NCI-H1048 (cell line): ENCODE measurements at places on chromosomes 3 and 15.

- no peak for DNase-seq
Measured at GRCh38 chr3:133162670-133163305, 124.6 kb downstream of the TMEM108 start.

DNA sequence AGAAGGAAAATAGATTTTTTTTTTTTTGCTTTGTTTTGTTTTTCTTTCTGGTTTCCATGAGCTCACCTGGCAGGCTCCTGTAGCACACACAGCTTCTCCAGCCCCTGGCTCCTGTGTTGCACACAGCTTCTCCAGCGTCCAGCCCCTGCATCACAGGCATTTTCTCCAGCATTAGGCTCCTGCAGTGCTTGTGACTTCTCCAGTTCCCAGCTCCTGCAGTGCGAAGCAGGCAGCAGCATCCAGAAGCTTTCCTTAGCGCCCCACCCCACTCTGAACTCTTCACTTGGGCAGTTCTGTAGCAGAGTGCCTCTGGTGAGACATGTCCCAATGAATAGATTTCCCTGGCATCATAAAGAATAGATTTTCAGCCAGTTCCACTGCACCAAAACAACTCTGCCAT lies 5.5 kb upstream of the CCDC39 start:
- no peak for DNase-seq

DNA sequence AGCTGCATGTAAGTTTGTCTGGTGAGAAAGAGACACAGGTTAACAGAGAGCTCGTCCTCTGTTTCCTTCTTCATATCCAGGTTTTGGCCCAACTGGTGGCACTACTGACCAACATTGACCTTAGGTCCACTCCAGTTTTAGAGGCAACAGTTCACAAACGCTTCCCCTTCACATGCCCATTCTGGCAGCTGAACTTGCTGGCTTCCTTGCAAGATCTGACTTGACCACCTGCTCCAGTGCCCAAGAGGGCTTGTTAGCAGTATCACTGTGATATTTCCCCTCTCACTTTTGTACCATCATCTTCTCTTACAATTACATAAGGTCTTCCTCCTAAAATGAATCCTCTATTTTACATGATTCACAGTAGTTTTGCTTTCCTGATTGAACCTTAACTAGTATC lies 71.3 kb downstream of the CNTN6 start:
- no peak for DNase-seq

DNA sequence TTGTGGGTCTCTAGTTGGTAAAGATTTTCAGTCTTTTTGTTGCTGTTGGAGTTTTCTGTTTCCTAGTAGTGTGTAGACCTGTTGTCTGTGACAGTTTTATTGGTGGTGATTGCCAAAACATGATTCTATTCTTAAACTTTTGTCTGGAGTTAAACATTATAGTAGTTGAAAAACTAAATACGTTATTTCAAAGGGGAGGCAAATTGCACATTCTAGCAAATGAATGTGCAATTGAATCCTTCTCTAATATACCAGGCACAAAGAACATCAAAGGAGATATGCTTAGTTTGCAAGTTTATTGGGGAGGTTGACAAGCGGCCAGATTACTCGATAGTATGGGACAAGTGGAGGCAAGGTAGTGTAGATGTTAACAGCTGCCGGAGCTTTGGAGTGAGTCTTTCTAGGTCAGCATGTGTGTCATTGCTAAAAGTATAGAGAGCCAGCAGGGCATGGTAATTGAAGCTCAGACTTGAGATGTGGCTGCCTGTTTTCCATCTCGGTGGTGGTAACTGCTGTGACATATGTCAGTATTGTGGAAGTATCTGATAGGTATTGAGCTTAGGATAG lies 20.6 kb downstream of the CHD2 start:
- DNase-seq, result no peak

DNA sequence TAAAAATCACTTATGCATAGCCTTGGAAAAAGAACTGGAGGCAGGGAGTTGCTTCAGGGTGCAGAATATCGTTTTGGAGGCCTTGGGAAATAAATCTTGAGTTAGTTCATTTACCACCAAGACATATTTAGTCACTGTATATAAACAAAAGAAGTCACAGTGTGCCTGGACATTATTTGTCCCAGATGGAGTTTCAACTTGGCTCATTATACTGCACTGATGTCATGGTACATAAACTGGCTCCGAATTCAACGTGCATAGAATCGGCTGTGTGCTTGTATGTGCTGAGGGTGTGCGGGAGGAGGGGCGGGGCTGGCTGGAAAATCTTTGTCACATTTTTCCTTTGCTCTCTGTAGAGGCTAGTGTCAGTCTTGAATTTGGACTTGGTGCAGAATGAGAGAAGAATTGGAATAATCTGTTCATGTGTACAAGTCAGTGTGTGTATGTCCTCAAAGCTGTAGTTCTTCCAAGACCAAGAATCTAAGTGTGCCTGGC lies 86.6 kb downstream of the FNDC3B start:
- no peak for DNase-seq

DNA sequence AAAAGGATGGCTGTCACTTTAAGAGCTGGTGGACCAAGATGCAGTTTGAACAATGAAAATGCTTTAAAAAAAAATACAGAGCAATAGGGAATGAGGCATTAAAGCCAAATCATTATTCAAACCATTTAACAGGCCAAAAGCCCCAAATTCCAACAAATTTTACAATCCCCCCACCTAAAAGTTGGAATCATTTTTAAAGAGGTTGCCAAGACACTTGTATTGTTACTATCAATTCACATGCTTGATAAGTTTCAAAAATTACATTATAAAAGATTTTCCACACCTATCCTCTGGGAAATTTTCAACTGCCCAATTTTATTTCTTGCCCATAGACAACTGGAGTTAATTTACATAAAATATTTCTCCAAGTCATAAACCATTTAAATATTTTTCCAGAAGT lies 192.3 kb upstream of the ARHGEF26 start:
- DNase-seq, result no peak

DNA sequence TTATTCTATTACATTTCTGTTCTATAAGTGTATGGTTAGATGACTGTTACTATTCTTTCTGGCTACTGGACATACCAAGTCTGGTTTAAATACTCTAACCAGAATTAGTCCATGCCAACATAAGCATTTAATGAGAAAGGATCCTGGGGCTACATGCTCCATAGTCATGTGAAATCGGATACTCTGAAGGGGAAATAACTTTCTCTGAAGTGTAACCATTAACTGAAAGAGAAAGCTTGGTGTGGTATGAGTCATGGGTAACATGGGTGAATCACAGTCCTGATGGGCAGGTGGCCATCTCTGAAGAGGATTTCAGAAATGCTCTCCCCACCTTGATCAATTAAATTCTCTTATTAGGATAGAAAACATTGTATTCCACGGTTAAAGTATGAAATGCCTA lies 69.4 kb downstream of the FHIT start:
- DNase-seq, result no peak

DNA sequence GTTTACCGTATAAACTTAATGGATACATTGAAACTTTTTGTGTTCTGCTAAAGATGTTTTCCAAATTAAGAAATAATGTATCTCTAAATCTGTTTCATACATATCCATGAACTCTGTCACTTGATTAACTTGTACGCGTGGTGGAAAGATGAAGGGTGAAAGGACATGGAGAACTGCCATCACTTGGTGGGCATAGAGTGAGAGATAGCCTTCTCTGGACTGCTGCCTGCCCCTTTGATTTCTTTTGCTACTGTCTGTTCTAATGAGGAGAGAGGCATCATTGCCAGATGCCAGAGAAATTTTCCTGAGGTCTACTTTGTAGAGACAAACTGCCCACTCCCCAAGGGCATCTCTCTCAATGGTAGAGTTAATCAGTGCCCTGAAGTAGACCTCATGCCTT lies 120.5 kb downstream of the SLMAP start:
- no peak for DNase-seq

GRCh38 chr3:37896827-37897226 lies 35.1 kb downstream of the CTDSPL start:
- DNase-seq, result no peak

DNA sequence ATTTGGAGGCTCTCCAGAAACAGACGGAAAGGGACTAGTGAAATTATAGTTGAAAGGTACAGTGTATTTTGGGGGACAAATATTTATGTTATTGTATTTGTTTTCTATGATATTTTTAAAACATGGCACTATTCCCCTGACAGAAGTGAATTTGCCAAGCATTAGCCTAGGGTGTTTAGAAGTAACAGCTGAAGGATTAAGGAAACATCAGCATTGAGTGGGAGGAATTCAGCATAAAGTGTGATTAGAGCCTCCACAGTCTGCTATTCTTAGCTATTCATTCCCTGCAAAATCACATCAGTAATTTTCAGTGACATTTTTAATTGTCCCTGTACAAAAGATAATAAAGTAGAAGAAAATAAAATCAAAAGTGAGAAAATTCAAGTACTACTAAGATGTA lies 231.4 kb downstream of the ROBO2 start:
- DNase-seq, result no peak

GRCh38 chr3:39196671-39197356 lies 4.4 kb upstream of the XIRP1 start:
- DNase-seq, result no peak

DNA sequence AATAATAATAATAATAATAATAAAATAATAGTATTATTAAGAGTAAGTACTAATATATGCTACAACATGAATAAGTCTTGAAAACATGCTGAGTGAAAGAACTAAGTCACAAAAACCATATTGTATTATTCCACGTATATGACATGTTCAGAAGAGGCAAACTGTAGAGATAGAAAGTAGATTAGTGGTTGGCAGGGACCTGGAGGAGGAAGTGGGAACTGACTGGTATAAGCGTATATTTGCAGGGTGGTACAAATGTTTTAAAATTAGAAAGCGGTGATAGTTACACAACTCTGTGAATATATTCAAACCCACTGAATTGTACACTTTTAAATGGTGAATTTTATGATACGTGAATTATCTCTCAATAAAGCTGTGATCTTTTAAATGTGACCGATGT lies 32.8 kb downstream of the LRRK1 start:
- no peak for DNase-seq

DNA sequence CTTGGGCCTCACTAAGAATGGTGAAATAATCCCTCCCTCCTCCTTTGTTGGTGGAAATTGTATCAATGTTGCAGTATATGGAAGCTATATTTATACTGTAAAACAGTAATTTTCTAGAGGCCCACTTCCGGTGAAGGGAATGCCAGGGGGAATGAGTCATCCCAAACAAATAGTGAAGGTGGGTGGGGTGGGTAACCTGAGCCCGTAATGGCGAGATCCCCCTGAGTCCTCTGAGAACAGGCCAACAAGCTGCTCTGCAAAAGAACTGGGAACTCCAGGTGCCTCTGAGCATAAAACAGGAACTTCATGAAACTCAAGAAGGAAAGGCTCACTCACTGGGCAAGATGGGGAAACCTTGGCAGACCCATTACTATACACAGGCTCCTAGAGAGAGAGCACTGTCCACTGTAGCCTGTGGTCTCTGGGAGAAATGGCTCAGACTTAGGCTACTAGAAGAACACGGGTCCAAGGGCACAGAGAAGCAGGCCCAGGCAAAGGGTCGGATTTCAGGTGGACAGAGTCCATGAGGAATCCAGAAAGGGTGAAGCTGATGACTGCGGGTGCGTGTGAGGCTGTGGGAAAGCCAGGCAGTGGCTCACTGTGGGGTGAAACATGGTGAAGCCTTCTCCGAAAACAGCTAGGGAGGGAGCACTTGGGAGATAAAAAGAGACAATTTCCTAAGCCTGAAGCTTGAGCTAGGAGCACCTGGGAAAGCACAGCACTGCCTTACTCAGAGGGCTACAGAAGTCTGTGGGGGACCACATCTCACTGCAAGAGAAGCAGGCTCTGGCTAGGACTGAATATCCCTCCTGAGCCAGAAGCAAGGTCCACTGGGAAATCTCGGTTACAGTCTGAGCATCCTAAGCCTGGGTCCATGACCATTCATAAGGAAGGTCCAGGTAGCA lies 19.8 kb downstream of the LARP6 start:
- no peak for DNase-seq

DNA sequence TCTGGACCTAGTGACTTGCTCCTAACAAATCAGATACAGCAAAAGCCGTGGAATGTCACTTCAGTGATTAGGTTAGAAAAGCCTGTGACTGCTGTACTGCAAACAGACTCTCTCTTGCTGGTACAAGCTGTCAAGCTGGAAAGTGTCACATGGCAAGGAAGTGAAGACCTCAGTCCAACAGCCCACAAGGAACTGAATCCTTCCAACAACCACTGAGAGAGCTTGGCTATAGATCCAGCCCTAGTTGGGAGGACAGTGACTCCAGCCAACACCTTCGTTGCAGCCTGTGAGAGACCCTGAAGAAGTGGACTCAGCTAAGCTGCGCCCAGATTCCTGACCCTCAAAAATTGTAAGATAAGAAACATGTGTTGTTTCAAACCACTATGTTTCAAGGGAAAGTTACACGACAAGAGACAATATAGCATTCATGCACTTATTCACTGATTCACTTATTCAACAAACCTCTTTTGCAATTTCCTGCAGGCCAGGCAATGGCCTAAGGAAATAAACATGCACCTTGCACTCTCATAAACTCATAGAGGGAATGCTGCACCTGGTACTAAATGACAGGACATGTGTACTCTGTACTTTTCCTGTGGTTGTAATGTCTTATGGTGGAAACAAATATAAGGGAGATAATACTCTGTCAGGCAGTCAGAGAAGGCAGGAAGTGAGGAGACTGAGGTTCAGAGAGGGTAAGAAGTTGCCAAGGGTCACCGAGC lies 142.9 kb downstream of the CADPS start:
- no peak for DNase-seq

GRCh38 chr3:46076606-46077005 lies 49.3 kb upstream of the XCR1 start:
- DNase-seq, result no peak

- DNase-seq, result no peak
Measured at GRCh38 chr3:78562328-78562727, 1205.5 kb downstream of the ROBO1 start.

GRCh38 chr15:91289324-91289723 lies 189.3 kb downstream of the SV2B start:
- no peak for DNase-seq

- no peak for DNase-seq
Measured at GRCh38 chr3:123552095-123552714, 32.6 kb downstream of the HACD2 start.

- no peak for DNase-seq
Measured at GRCh38 chr15:95025924-95026728, 794.8 kb downstream of the MCTP2 start.

DNA sequence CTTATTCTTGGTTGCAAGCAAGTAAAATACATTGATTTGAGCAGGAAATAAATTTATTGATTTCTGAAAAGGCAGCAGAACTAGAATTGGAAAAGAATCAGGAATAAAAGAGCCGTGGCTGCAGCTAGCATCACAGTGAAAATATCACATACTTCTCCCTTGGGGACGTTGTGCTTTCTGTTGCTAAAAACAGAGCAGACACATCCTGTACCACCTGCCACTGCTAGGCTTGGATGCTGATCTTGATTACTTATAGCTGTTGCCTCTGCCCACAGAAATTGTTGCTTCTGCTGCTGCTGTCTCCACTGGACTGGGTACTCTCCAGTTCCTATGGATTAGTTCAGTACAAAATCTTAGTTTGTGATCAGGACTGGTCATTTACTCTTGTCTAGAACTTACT lies 283.8 kb downstream of the C3orf38 start:
- DNase-seq, result no peak

- no peak for DNase-seq
Measured at GRCh38 chr3:115864911-115865310, 241.6 kb downstream of the GAP43 start.

GRCh38 chr3:37683321-37683720 lies 178.4 kb upstream of the CTDSPL start:
- DNase-seq, result no peak

- DNase-seq, result no peak
Measured at GRCh38 chr3:101950985-101951733, 101.8 kb downstream of the NFKBIZ start.
